ENCODE measurements at places on chromosomes 11 and 22.

DNA sequence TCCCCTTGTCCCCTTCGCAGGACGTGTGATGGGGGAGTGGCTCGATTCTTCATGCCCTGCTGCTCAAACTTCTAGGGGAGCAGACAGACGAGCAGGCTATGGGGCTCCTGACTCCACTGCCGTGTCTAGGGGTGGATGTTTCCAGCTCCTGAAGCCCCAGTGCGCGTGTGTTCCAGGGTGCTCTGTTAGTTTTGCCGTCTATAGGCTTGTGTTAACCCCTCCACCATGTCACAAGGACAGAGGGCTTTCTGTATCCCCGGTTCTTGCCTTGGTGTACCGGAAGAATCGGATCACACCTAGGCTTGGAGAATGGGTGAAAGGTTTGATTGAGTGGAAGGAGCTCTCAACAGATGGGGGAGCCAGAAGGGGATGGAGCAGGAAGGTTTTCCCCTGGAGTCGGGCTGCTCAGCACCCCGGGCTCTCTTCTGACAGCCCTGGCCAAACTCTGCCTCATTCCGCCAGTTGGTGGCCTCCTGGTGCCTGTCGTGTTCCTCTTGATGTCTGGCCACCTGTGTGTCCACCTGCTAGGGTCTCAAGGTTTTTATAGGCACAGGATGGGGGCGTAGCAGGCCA, 810.7 kb downstream of the BRD1 start:
- H3K4me3 ChIP-seq, result no peak overlapping the region
- no peaks in the 10 kb centered on the region for H3K4me1 ChIP-seq
- DNase-seq, result no peak
- H3K36me3 ChIP-seq, result no peaks in the 10 kb centered on the region

DNA sequence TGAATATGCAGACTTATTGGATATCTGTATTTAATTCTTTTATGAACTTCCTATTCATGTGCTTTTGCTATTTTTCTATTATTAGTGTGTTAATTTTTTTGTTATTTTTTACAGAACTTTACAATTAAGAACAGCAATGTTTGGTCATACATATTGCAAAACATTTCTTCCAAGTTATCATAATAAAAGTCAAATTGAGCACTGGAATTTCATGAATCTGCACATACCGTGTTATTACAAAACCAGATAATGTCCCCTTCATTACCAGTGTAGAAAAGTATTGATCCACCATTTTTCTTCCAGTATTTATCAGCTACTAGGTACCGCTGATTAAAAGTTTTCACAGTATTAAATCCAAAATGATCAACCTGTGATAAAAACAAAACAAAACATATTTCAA, 40.5 kb downstream of the PRCP start:
- H3K27me3 ChIP-seq, result peaks cover 4% of the 10 kb centered on the region
- no peaks in the 10 kb centered on the region for H3K4me1 ChIP-seq
- no peak overlapping the region for H3K4me3 ChIP-seq
- H3K27ac ChIP-seq, result no peak overlapping the region
- no peaks in the 10 kb centered on the region for H3K36me3 ChIP-seq

GRCh38 chr11:85756401-85757200, 54.3 kb downstream of the SYTL2 start:
- peak overlapping the region; percentile 7 for H3K4me3 ChIP-seq
- peak overlapping the region; percentile 83 for H3K27ac ChIP-seq
- peaks cover 58% of the 10 kb centered on the region for H3K36me3 ChIP-seq
- H3K27me3 ChIP-seq, result no peaks in the 10 kb centered on the region

DNA sequence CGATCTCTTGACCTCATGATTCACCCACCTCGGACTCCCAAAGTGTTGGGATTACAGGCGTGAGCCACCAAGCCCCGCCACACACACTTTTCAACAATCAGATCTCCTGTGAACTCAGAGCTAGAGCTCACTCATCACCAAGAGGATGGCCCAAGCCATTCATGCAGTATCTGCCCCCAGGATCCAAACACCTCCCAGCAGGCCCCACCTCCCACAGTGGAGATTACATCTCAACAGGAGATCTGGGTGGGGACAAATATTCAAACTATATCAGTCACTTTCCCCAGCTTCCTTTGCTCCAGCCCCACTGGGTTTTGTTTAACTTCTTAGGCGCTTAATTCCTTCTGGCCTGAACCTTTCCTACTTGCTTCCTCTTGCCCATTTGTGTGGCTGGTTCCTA, 26.3 kb upstream of the SORL1 start:
- H3K27me3 ChIP-seq, result peaks cover 3% of the 10 kb centered on the region
- H3K36me3 ChIP-seq, result peaks cover 33% of the 10 kb centered on the region

DNA sequence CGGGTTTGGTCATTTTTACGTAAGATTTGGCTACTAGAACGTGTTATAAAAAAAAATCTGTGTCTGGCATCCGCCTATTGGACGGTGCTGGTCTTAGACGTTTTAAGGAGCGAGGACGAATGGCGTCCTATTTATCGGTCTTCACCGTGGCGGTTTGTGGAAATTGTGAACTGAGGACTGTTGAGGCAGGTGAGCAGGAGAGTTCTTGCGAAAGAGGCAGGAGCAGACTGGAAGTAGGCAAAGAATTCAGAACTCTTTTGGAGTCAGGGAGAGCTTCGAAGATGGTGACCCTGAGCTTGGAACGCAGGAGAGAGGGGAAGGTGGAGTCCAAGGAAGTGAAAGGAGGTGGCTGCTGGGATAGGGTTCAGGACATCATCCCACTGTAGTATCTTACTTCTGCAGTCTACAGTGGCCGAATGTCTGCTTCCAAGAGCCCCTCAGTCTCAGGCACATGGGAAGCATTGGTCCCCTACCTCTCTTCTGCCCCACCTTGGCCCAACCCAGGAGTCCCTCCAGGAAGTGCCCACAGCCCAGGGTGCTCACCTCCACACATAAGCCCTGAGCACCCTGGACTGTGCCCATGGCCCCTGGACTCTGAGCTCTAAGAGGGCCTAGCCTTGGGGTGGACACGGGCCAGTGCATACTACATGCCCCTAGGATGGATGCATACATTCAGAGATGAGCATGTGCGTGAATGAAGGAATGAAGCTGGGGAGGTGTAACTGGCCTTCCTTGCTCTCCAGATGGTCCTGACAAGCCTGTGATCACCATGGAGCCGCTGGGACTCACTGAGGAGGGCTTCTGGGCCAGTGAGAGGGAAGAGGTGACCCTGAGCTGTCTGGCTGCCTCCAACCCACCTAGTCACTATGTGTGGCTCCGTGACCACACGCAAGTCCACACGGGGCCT, 3.7 kb downstream of the VSIG10L2 start:
- H3K4me1 ChIP-seq, result no peaks in the 10 kb centered on the region

DNA sequence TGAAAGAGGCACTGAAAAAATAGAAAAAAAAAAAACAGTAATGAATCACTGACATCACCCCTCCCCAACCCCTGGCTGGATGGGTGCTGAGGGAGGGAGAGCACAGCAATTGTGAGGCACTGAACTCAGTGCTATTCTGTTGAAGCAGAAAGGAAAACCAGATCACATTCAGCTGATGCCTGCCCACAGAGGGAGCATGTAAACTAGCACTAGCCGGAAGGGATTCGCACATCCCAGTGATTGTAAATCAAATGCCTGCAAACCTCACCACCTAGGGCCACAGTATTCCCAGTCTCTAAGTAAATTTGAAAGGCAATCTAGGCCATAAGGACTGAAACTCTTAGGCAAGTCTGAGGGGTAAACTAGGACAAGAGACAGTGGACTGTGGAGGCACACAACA, 772.0 kb upstream of the CCDC179 start:
- H3K27me3 ChIP-seq, result no peaks in the 10 kb centered on the region
- H3K4me1 ChIP-seq, result no peaks in the 10 kb centered on the region
- H3K4me3 ChIP-seq, result no peak overlapping the region
- no peak for DNase-seq
- no peak overlapping the region for H3K27ac ChIP-seq
- no peaks in the 10 kb centered on the region for H3K36me3 ChIP-seq

DNA sequence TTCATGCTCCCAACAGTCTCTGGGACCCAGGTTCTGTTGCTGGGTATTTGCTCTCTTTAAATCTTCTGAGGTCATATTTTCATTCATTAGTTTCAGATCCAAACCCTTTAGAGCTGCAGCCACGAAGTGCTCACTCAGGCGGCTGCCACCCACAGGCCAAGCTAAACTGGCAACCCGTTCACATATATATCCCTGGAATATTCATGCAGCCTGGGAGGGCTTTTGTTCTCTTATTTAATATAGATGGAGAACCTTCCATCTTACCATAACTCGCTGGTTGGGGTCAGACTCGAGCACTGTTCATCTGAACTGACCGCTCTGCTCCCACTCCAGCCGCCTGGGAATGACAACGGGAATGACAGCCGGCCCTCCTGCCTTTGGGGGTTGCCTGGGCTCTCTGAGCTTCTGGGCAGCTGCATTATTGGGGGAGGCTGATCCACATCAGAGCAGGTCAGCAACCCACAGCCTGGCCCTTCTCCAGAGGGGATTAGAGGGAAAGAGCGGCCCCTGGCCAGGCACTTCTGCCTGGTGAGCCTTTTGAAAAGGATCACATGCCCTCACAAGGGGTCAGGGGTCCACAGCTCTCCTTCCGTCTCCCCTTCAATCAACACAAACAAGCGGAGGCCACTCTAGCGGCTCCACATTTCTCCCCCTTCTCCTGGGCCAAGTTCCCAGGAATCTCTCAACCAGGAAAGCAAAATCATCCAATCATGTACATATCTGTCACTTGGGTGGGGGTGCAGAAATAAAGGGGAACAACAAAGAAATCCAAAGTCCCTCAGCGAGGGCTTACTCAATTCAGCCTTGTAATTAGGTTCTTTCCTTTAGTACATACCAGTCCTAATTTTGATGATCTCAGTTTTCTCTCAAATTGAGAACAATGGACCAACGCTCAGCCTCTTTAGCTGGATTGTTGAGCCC, 11.8 kb downstream of the TMEM184B start:
- peaks cover 4% of the 10 kb centered on the region for H3K36me3 ChIP-seq
- peak overlapping the region; percentile 33 for H3K27ac ChIP-seq
- no peak overlapping the region for H3K4me3 ChIP-seq
- no peak for DNase-seq

DNA sequence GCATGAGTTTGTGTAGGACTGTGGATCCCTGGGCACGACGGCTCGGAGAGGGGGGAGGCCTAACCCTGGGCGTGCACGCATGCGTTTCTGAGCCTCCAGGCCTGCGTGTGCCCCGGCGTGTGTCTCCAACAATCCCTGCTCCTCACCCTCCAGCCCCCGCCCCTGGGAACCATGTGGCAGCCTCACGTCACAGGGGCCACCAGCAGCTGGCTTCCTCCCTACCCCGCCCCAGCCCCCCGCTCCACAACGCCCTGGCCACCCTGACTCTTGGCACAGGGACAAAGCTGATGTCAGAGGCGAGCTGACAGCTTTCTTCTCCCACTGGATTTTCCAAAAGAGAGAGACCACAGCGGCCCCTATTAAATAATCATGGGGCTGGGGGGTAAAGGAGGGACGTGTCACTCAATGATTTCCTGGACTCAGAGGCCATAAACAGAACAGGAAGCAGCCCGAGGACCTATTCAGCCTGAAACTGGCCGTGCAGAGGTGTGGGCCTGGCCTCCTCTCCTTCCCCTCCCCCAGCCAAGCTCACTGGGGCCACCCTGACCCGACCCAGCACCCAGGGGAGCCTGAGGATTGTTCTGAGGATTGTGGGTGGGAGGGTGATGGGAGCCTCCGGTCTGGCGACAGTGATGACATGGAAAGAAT, 6.8 kb upstream of the LIF start:
- H3K4me1 ChIP-seq, result peaks cover 70% of the 10 kb centered on the region
- peak overlapping the region; percentile 64 for H3K27ac ChIP-seq

DNA sequence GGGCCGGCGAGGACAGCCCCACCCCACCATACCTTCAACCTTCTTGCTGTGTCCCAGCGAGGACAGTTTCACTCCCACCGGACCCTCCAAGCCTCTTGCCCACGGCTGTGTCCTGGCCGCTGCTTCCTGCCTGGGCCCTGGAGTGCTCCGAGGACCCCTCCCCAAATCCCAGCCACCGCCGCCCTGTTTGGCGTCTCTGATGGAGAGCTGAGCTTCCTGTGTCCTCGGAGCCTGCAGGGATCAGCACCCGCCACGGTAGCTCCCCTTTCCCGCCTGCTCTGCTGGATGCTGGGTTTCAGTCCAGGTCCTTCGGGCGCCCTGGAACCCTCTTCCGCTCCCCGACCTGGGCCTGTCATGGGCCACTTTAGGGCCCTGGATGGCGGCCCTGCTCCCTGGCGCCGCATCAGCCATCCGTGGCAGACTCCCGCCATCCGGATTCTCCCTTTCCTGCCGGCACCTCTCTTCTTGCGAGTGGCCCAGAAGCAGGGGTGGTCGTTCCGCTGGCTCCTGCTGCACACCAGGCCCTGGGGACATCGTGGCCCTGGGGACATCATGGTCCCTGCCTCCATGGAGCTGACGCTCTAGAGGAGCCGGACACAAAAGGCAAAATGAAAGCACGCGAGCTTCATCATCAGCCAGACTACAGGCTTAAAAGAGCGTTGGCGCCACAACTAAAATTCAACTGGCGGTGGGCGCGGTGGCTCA, 34.3 kb upstream of the GAL start:
- H3K27me3 ChIP-seq, result peaks cover 16% of the 10 kb centered on the region
- no peak overlapping the region for H3K4me3 ChIP-seq
- no peaks in the 10 kb centered on the region for H3K4me1 ChIP-seq
- H3K27ac ChIP-seq, result no peak overlapping the region
- no peaks in the 10 kb centered on the region for H3K36me3 ChIP-seq
- no peak for DNase-seq

Measured in activated CD4-positive, alpha-beta T cell treated with anti-CD3 and anti-CD28 coated beads, Interleukin-2, amount 10 ng/mL, durations not matched to agents 7 days and 5 days (primary cell).